ENCODE measurements at places on chromosomes 6 and 20.

DNA sequence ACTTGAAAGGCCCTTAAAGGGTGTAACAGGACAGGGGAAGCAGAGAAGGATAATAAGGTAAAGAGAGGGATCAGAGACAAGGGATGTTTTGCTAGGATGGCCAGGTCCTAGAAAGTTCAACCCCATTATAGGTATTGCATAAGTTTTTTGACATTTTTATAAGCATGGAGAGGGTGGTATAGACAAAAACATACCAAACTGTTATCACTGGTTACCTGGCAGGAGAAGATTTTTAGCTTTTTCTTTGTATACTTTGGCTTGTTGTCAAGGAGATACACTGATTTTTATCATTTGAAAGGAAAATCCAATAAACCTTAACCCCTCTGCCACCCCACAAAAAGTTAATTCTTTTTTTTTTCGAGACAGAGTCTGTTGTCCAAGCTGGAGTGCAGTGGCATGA lies 28.4 kb downstream of the ZMYND8 start:
- no peak for DNase-seq

- no peak for DNase-seq
Measured at GRCh38 chr6:139846538-139847456, 472.3 kb upstream of the CITED2 start.

DNA sequence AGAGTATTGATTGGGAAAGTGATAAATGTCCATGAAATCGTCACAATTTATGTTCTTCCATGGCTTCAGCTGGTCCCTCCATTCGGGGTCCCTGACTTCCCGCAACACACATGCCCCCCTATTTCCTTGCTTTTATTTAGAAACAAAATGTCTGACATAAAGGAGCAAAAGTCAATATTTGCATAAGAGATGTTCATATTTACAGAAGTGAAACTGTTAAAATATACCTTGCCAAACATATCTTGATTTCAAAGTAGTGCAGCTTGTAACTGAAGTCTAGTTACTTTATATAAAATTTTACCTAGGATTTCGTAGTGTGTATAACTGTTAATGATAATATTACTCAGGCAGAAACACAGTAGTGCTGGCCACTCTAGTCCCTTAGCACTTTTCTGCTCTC lies 548.9 kb upstream of the ADGRB3 start:
- DNase-seq, result no peak

- DNase-seq, result no peak
Measured at GRCh38 chr6:155311086-155311485, 3.2 kb downstream of the TFB1M start.

GRCh38 chr20:56810141-56810540 lies 181.0 kb downstream of the TFAP2C start:
- DNase-seq, result no peak

DNA sequence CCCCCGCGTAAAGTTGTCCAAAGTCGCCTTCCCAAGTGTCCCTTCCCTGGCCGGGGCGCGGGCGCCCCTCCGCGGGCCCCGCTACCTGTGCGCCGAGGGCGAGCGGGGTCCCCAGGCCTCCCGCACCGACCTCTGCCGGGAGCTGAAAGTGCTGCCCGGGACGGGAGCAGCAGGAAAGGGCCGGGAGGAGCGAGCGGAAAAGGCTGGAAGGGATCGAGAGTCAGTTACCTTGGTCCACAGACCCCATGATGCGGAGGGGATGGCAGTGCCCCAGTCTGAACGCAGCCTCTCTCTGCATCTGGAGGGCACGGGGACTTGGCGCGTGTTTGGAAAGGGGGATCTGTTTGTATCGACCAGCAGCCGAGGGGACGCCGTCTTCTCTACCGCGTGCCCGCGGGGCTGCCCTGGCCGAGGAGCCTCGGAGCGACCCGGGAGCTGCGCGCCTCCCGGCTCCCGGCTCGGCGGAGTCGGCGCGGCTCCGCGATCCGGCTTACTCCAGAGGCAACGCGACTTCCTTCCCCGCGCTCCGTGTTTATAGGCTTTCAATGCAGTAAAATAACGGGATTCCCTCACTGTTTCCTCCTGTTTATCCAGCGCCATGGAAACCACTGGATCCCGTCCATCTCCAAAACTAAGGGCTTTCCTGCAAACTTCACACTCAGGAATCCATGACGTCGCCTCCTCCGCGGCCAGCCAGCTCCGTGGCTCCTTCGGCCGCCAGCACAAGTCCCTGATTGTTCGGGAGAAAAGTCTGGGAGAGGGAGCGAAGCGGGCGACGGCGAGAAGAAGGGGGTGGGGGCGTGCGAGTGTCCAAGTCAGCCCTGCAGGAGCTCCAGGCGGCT lies 20.0 kb upstream of the NFATC2 start:
- DNase-seq, result peak; percentile 58

DNA sequence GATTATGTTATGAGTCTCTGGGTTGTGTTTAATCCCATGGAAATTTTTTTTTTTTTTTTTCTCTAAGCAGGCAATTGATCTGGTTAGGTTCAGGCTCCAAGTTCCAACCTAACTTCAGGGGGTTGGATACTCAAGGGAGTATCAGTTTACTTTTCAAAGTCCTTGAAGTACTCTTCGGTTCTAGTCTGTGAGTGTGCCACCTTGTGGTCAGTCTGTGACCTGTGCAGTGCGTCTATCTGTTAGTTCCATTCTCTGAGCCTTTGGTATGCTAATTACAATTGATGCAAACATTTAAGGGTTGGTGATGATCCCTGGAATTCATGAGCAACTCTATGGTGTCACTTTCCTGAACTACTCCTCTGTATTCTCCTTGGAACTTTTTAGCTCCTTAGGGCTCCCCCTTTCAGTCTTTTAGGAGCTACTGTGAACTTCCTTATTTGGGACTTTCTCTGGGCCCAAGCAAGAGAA lies 342.0 kb downstream of the SOX4 start:
- DNase-seq, result no peak

DNA sequence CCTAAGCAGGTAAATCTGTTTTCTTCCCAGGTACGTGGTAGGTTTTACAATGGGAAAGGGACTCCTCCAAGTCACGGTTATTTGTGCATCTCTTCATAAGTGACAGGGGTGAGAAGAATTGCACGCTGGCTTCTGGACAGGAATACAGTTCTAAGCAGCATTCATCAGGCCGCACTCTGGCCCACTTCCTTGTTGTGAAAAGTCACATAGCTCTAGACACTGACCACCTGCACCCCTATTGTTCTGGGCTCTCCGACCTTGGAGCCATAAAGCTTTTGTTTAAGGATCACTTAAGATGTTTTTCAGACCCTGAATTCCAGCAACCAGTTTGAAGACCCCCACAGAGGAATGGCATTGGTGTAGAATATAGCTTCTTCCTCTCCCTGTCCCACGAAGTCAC lies 31.4 kb downstream of the RAMACL start:
- DNase-seq, result no peak

GRCh38 chr6:44489910-44490604 lies 102.6 kb downstream of the CDC5L start:
- DNase-seq, result no peak

DNA sequence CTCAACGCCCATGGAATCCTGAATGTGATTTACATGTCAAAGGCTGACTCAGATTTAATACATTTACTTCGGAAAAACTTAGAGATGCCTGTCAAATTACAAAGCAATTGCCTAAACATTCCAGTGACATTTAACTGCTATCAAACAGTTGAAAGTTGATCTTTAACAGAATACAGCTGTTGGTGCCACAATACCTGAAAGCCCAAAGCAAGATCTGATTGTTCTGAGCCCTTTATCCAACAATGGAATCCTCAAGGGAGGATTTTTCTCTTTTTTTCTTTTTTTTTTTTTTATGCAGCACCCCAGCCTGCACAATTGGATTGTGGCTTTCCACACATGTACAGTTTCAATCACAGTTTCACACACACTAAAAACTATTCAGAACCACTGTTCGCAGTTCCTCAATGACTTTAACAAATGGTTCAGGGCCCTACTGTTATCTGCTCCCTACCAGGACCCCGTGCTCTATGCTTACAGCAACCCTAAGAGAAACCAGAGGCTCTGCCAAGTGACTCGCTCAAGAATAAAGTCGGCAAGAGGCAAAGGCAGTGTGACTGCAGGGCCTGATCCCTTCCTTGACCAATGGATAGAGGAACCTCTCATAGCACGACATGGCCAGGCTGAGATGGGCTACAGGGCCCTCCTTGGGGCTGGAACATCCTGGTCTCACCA lies 33.3 kb downstream of the EPB41L2 start:
- DNase-seq, result peak; percentile 15

GRCh38 chr6:128899341-128900050 lies 16.6 kb downstream of the LAMA2 start:
- DNase-seq, result no peak

- DNase-seq, result no peak
Measured at GRCh38 chr20:41177636-41178035, 40.3 kb downstream of the PLCG1 start.

DNA sequence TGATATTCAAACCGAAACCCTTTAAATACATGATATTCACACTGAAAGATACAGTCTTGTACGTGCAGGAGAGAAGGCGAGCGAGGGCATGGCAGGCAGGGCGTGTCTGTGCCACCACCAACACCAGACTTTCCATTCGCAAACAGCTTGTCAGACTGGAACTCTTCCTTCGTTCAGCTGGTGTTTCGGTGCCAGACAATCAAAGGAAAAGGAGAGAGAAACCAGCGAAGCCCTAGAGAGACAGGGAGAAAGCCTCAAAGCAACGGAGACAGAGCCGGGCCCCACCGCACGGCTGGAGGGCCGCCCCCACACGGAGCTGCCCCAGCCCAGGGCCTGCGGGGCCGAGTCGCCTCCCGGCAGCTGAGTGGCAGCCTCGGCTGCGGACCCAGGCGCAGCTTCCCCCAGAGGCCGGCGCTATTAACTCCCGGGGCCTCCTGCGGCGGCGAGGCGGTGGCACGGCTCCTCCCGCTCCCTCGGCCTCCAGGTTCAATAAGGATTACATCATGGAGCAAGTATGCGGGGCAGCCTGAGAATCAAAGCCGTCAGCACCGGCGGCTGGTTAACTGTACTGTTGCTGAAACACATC lies 32.1 kb upstream of the NR2E1 start:
- DNase-seq, result peak; percentile 60

DNA sequence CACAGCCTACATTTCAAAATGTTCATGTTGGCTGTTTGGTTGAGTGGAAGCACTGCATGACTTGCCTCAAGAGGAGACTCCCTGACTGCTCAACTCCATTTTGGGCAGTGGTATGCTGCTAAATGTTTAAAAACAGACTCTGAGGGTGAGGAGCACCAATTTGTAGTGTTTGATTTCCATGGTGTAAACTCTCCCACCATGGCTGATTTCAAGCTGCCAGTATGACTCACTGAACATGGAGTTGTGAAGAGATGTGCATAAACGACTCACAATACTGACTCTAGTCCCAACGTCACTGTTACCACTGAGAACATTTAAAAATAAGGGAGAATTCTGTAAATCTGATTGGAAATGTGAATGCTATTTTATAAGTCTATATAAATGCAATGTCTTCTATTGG lies 70.4 kb downstream of the BACH2 start:
- DNase-seq, result no peak

- no peak for DNase-seq
Measured at GRCh38 chr6:127561660-127562059, 15.3 kb upstream of the C6orf58 start.

DNA sequence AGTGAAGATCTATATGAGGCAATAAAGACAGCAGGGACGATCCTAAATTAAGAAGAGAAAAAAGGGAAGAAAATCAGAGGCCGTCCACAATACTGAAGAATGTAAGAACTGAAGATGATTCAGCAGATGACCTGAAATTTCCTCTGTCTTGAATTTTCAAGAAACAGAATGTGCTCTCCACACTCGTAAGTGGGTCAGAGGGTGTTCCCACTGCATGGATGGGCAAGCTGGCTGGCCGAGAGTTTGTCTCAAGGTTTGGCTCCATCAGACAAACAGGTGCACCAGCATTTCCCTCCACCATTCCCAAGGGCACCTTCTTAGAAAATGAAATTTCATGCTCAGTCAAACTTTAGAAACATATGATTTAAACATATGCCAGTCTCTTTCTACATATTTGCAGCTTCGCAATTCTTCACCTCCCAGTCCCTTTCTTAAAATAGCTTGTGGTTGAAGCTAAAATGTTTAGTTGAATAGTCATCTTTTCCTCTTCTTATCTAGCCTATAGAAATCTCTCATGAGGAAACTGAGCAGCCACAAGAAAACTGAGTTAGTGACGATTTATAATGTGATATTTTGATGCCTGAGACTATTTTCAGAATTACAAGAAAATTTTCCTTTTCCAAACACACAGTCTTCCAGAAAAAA lies 576.4 kb downstream of the PRKN start:
- no peak for DNase-seq

GRCh38 chr6:138310294-138310693 lies 67.4 kb upstream of the SMIM28 start:
- DNase-seq, result no peak

DNA sequence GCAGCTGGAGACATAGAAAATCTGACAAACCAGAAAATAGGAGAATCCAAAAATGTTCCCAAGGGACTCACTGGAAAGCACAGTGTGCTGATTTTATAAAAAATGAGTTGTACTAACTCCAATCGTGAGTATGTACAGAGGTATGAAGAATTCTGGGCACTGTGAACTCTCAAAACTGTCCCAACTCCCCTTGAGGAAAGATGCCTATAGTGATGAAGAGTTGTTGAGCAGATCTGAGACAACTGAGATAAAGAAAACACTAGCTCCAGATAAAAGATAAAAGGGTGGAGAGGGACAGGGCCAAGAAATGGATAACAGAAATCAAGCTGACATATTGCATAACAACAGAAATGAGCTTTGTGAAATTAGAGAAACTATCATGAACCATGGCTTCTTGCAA lies 481.4 kb downstream of the MAFB start:
- DNase-seq, result no peak

- DNase-seq, result no peak
Measured at GRCh38 chr20:595330-596308, 14.5 kb downstream of the TCF15 start.

GRCh38 chr6:144624246-144624645 lies 339.1 kb downstream of the UTRN start:
- no peak for DNase-seq

- DNase-seq, result no peak
Measured at GRCh38 chr6:163136681-163137397, 277.7 kb upstream of the QKI start.

- no peak for DNase-seq
Measured at GRCh38 chr20:46151936-46152335, 33.8 kb downstream of the CD40 start.

DNA sequence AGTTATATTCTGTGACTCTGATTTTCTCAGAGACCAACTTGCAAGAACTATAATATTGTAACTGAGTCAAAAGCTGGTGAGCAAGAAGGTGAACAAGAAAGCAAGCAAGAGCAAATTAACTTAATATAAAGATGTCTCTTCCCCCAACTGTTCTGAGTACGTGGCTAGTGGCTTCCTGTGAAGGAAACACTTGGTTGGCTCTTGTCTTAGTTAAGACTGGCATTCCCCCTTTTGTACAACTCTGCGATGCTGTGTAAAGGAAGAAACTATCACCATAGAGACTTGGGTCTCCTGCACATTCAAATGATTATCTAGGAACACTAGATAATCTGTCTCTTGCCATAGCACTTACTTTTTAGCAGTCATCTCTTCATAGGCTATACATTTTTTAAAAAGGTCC lies 47.3 kb upstream of the TNFAIP3 start:
- DNase-seq, result no peak

- no peak for DNase-seq
Measured at GRCh38 chr6:136011475-136011874, 160.0 kb downstream of the PDE7B start.

GRCh38 chr6:27601668-27602254 lies 128.9 kb upstream of the ZNF184 start:
- no peak for DNase-seq

- no peak for DNase-seq
Measured at GRCh38 chr6:5537132-5537531, 275.8 kb downstream of the FARS2 start.
